ENCODE measurements at places on chromosomes 4 and X.

GRCh38 chrX:147679356-147680005, 232.2 kb upstream of the FMR1 start:
- no peak for DNase-seq

GRCh38 chrX:154056770-154057241, 37.1 kb upstream of the IRAK1 start:
- DNase-seq: no peak

GRCh38 chr4:173485164-173485563, 44.9 kb downstream of the HAND2 start:
- no peak for DNase-seq

DNA sequence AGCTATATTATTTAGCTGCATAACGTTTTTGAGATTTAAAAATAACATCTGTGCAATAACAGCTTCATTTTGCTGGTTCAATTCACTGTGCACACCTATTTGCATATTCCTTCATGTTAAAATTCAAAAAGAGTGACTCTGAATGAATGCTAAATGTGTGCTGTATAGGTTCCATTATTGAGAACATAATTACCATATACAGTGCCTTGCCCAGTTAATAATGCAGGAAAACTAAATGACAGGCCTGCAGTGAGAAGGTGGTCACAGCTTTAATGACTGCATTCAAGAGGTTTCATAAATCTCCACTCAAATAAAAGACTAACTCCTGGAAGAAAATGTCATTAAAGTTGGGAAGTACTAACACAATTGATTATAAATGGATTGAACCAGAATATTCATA, 1183.2 kb upstream of the ADGRL3 start:
- DNase-seq: no peak

- no peak for DNase-seq
Observed at GRCh38 chr4:142312391-142312790, 533.7 kb downstream of the INPP4B start.

- DNase-seq: no peak
Observed at GRCh38 chr4:153014460-153014859, 78.3 kb downstream of the FHDC1 start.

- DNase-seq: no peak
Observed at GRCh38 chr4:732911-733630, 27.4 kb downstream of the PCGF3 start.

DNA sequence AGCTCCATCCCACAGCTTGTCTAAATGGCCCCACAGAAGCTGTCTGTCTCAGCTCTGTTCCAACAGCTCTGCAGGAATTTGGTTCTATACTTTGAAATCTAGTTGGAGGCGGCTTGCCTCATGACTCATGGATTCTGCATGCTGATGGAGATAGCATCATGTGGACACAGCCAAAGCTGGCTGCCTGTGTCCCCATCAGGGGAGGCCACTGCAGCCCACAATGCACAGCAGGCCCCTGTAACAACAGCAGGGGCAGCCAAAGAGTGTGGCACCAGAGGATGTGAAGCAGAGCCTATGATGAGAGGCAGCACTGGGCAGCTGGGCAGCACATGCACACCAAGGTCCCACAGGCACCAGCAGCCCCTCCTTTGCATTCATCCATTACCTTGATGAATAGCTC, 67.2 kb downstream of the DCAF12L1 start:
- no peak for DNase-seq

DNA sequence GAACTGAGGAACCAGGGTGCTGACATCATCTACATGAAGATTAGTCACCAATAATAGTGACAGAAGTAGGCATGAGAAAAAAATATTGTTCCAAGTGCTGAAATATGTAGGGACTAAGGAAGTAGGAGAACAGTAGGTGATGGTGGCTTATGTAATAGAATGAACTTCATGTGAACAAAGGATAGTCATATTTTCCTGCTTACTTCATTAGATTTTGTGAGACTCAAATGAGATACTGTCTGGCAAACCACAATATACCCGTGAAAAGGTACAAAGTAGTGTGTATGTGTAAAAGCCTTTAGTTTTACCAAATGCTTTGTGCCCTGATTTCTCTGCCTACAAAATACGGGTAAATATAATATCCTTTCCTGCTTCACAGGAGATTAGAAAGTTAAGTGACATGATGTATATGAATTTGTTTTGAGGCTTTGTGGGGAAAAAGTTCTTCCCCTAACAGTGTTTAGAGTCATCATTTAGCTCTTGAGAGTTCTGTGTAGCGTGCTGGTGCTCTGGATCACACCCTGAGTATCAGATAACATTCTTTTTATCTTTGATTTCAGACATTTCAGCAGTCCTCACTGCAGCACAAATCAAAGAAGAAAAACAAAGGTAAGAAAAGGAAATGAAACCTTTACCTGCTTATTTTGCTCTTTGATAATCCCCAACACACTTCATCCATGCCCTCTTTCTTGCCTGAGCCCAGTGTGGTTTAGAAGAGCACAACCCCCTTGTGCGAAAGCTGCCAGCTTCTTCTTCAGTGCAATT, 67.9 kb downstream of the KLHL34 start:
- no peak for DNase-seq

GRCh38 chrX:19577181-19577810, 62.0 kb upstream of the MAP3K15 start:
- no peak for DNase-seq

DNA sequence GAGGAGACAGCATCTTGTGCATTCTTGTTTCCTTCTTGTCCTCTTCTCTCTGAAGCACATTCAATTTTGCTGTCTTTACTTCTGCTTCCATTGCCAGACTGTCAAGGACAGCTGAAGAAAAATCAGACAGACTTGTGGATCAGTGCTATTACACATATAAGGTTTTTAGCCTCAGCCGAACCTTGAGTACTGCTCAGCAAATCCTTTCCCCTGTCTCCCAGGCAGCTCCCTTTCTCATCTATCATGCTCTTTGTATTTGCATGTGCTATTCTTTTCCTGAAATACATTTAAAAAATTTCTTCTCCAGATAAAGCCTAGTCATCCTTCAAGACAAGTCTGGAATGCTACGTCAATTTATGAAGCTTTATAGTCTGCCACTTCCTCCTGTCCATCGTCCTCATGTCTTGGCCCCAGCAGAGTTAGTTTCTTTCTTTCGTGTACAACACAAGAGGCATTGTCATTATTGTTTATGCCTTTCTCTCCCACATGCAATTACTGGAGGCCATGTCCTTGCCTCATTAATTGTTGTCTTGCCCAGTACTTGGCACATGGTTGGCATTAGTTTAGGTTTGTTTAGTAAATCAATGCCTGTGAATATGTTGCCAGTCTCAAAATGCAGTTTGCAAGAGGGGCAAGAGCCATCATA, 45.1 kb downstream of the ADGRL3 start:
- DNase-seq: no peak

DNA sequence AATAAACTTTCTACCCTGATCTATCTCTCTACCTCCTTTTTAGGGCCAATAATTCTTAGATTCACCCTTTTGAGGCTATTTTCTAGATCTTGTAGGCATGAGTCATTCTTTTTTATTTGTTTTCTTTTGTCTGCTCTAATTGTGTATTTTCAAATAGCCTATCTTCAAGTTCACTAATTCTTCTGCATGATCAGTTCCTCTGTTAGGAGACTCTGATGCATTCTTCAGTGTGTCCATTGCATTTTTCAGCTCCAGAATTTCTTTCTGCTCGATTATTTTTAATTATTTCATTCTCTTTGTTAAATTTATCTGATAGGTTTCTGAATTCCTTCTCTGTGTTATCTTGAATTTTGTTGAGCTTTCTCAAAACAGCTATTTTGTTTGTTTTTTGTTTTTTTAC, 11.3 kb downstream of the CXorf58 start:
- no peak for DNase-seq

All from urinary bladder (tissue), 4 donors.